Activated T-cell treated with anti-CD3 and anti-CD28 coated beads for 24 hours (primary cell): ENCODE measurements at places on chromosomes 16 and 17.

GRCh38 chr17:77611791-77612502 is 346.6 kb upstream of the TNRC6C start:
- no peak for DNase-seq

DNA sequence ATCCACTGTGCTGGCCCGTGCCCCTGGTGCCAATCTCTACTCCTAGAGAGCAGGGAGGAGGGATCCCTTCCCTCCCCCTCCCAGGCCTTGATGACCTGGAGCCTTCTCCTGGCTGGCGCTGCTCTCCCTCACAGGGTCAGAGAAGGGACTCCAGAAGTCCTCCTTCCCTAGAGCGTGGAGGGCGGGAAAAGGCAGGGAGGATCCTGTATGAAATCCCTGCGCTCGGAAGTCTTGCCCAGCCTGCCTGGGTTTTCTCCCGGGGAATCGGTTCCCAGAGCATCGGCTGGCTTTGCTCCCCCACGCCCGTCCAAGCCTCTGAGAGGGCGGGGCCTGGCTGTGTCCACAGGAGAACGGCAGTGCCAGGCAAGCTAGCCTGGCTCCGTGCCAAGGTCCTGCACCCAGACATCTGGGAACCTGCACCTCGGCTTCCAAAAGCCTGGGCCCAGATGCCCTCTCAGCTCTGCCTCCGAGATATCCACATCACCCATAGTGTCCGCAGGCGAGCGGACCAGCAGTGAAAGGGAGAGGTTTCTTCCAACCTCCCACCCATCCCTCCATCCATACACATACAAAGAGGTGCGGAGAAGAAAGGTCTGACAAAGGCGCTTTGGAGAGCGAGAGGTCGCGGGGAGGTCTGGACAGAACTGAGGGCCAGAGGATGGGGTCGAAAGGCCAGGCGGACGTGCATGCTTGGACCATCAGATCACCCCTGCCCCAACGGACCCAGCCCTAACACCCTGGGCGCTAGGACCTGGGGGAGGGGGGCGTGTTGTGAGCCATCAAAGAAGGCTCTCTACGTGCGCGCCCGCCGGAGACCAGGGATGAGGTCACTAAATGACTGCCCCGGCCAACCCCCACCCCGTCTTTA is 1.1 kb downstream of the MPP2 start:
- no peak for DNase-seq

DNA sequence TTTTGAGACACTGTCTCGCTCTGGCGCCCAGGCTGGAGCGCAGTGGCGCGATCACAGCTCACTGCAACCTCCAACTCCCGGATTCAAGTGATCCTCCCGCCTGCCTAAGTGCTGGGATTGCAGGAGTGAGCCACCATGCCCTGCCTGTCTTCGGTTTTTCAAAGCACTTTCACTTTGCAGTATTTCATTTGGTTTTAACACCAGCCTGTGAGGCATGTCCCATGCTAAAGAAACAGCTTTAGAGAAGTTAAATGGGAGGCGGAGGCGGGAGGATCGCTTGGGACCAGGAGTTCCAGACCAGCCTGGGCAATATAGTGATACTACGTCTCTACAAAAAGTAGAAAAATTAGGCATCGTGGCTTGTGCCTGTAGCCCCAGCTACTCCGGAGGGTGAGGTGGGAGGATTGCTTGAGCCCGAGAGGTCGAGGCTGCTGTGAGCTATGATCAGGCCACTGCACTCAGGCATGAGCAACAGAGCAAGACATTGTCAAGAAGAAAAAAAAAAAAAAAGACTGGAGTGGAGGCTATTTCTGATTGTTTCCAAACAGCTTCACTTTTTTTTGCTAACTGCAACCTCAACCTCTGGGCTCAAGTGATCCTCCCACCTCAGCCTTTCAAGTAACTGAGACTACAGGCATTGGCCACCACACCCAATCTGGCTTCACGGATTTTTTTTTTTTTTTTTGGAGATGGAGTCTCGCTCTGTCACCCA is 1.3 kb downstream of the METTL23 start:
- DNase-seq = no peak

DNA sequence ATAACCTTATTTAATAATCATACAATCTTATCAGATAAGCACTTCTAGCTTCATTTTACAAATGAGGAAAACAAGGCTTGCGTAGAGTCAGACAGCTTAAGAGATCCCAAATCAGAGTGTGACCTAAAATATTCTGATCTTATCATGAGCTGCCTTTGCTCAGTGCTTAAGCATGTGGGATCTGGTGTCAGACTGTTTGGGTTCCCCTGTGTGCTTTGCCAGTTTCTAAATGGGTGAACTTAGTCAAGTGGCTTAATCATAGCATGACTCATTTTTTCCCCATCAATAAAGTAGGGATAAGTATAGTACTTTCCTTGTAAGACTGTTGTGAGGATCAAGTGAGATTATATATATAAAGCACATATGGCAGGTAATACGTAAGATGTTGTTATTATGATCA is 612.6 kb upstream of the C16orf82 start:
- no peak for DNase-seq

GRCh38 chr16:64077242-64077641 is 1044.6 kb downstream of the CDH11 start:
- no peak for DNase-seq

DNA sequence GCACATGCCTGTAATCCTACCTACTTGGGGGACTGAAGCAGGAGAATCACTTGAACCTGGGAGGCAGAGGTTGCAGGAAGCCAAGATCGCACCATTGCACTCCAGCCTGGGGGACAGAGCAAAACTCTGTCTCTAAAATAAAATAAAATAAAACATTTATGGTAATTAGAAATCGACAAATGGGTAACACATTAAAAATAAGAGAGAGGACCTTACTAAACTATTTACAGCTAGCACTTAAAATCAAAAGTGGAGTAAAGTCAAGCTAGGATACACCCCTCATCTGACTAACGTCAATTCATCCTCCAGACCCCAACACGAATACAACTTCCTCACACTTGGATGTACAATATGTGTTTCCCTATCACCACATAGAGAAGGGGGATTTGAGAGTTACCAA is 27.8 kb upstream of the RHOT1 start:
- DNase-seq = no peak

GRCh38 chr17:40105861-40106759 is 5.7 kb upstream of the NR1D1 start:
- DNase-seq = no peak

- no peak for DNase-seq
Observed at GRCh38 chr17:77196251-77196650, 55.5 kb downstream of the SEC14L1 start.

GRCh38 chr16:72805486-72805885 is 242.4 kb downstream of the ZFHX3 start:
- no peak for DNase-seq

- DNase-seq = no peak
Observed at GRCh38 chr17:63382826-63383225, 63.3 kb downstream of the CYB561 start.

DNA sequence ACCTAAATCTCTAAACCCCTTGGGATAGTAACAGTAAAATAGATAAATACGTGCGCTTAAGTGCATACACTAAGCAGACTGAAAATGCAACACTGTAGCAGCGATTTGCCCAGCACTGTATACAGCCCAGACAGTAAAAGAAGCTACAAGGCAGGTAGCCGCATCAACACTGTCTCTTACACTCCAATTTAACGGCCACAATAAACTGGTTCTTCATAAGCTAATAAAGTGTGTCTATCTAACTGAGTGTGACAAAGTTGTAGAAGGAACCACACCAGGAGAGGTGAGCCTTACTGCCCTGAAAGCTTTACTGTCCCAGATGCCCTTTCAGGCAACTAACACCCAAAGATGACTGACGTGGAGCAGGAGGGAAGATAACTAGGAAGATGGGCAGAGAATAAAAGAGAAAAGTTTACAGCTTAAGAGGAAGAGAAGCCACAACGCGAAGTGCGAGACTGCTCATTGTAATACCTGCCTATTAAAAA is 847 bp downstream of the ZDHHC7 start:
- no peak for DNase-seq

DNA sequence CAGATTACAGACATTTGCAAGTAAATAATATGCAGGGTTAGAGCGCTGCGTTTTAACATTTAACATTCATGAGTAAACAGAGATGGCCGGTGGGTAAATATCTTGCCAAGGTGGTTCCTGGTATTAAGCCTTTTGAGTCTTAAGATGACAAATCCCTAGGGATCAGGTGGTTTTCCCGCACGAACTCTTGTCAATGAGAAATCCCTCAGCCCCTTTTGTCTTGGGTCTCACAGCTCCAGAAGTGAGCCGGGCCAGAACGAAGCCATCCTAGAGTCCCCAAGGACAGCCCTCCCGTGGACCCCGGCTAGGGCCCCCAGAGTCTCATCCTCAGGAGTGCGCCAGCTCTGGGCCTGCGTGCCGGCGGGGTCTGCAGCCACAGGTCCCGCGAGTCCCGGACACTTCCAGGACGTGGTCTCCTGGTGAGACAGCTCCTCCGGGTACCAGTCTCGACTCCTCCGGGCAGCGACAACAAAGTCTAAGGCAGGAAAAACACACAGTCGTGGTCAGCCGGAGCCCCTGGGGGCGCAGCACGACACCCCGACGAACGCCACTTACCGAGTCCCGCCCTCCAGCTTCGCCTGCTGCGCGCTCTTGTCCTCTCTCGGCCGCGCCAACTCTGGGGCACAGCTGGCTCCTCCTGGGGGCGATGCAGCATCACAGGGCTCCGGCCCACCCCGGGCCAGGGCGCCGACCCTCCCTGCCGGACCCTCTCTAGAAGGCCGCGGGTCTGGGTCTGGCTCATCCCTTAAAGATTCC is 13.3 kb downstream of the MIS12 start:
- no peak for DNase-seq

GRCh38 chr17:50052822-50053653 is 2.9 kb upstream of the ITGA3 start:
- no peak for DNase-seq

- DNase-seq = no peak
Observed at GRCh38 chr16:2813771-2814221, 3.2 kb upstream of the PRSS21 start.

GRCh38 chr17:27578718-27579085 is 52.3 kb upstream of the LGALS9 start:
- peak; percentile 41 for DNase-seq

DNA sequence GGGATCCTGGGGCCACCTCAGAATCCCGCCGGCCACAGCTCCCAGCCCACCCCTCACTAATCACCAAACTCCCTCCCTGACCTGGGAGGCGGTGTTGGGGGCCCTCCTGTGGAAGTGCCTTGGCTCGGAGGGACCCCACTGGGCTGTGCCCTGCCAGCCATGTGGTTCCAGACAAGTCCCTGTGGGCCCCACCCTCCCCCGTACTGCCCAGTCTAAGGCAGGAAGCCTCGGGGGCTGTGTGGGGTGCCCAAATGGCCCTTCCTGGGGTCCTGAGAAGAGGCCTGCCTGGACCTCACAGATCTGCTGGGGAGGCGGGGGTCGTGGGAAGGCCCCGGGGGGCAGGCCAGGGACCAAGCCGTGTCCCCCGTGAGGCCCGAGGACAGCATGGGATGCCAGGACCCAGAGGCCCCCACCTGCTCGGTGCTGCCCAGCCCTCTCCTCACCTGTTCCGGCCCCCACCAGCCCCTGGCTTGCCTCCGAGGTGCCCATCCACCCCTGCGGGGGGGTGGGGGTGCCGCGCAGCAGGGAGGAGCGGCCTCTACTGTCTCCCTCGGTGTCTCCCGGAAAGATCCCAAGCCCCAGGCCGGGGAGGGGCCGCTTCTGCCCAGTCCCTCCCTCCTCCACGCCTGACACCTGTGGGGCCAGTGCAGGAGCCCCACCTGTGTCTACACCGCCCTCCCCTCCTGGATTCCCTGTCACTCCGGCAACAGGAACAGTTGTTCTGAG is 9.3 kb upstream of the KREMEN2 start:
- DNase-seq = no peak

DNA sequence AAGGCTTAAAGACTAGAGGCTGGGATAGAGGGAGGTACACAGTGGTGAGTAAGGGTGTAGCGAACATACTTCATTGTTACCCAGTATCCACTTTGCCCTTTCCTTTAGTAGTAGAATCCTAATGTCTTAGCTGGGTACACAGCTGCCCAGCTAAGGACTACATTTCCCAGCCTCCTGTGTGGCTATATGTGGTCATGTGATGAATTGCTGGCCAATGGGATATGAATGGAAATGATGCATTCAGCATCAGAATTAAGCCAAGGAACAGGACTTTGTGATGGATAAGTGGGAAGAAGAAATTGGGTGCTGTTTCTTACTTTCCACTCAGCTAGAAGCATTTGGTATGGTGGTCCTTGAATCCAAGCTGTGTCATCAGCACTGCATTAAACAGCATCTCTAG is 55.9 kb downstream of the FOXL1 start:
- no peak for DNase-seq

DNA sequence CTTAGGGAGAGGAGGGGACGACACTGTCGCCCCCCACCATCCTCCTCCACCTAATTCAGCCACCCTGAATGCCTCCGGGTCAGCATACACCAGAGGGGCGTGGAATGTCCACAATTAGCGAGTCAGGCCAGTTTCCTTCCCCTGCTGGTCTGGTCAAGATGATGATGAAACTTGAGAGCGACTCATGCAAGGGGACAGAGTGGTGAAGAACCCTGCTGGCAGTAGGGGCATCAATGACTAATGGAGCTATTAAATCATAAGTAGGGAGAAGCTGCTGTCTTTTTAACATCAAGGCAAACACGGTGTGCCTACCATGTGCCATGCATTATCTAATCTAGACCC is 7.2 kb downstream of the SPACA3 start:
- DNase-seq = no peak

DNA sequence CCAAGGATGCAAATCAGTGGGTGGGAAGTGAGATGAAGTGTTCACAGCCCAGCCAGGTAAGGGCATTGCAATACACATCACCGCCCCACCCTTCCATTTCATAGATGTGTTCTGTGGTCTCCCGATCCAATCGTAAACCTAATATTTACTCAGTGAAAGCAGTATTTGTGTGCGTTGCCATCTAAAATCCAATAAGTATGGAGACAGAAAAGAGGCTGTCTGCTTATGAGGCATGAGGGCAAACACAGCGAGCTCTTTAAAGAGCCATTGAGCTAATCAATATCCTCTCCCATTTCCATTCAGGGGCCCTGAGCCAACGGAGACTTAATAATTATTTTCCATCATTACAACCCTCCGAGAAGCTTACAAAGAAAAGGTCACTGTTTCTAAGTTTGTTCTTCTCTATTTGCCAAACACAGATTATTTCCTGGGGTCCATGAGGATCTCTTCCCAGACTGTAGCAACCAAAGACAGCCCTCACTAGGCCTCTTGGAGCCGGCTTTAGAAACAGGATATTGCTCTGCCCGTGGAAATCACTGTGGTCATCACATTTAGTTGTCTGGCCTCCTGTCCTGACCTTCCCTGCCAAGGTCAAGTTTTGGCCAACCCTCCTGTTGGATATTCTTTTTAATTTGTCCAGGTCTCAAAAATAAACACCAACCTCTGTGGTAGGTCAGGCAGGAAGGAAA is 120.1 kb downstream of the SLC39A11 start:
- DNase-seq = no peak

DNA sequence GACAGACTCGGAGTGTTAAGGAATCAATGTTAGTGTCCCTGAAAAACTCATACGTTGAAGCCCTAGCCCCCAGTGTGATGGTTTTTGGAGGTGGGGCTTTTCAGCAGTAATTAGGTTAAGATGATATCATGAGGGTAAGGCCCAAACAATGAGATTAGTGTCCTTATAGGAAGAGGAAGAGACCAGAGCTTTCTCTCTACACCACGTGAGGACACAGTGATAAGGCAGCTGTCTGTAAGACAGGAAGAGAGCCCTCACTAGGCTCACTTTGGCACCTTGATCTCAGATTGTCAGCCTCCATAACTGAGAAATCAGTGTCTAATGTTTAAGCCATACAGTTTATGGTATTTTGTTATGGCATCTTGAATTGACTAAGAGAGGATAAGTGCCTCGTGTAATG is 403.2 kb downstream of the NPIPA7 start:
- no peak for DNase-seq

- no peak for DNase-seq
Observed at GRCh38 chr16:48291303-48291702, 44.0 kb upstream of the ABCC11 start.

- no peak for DNase-seq
Observed at GRCh38 chr16:79283578-79283977, 317.0 kb downstream of the MAF start.
